ENCODE measurements at places on chromosomes 2 and 18.

- no peak for DNase-seq
Observed at GRCh38 chr2:36731941-36732672, 35.6 kb downstream of the VIT start.

DNA sequence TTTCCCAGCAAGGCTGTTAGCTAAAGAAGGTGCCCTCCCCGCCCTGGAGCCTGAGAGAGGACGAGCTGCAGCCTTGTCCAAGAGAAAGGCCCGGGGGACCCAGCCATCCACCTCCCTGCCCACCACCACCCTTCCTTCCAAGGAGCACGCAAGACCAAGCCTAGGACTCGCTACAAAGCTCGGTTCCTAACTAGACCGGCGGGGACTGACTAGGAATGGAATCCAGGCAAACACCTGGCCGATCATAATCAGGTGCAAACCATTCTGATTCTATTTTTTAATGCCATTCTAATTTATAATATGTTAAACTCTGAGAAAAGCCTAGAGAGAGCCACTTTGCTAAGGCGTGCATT is 19.7 kb upstream of the TUBB6 start:
- no peak for DNase-seq

DNA sequence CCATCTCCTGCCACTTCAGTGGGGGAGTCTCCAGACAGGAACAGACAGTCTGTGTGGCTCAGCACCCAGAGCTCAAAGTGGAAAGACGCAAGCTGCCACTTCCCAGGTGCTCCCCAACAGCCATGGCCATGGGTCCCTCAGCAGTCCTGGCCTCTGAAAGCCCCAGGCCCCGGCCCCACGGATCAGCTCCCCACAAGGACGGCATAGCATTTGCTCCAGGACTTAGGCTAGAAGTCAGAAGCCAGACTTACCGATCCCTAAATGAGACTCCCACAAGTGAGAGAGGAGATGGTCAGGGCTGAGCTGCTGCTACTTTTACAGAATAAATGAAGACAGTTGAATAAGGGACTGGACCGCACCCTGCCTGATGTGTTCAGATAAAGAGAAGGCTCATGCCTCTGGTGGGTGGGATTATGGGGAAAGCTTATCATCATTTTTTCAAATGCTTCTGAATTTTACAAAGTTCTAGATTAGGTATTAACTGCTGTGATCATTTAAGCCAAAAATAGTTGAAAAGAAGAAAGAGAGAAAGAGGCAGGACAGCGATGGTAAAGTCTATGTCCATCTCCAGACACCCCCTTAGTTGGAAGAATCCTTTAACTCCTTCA is 50.5 kb downstream of the ADD2 start:
- DNase-seq, result no peak

DNA sequence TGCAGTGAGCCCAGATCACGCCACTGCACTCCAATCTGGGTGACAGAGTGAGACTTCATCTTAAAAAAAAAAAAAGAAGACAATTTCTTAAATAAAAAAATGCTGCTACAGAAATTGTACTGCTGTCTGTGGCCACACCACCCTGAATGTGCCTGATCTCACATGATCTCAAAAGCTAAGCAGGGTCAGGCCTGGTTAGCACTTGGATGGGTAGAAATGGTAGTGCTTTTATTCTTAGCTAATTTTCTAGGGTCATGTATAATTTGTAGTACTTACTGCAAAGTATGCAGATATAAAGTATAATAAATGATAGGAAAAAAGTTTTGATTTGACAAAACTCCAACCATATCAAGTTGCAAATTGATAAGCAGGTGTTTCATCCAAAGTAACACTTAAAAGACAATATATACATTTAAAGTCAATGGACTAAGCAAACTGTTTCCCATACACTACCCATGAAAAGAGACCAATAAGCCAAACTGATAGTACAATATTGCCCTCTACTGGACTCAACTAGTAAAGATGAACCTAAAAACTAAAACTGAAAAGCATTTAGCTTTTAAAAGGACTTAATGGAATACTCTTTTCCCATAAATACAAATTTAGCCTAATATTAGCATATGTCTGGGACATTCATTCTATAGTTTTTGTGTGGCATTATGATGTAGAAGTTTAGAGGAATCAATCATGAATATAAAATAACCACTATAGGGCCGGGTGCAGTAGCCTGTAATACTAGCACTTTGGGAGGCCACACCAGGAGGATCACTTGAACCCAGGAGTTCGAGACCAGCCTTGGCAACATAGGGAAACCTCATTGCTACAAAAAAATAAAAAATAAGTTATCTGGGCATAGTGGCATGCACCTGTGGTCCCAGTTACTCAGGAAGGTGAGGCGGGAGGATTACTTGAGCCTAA is 18.6 kb upstream of the PEX13 start:
- peak; percentile 47 for DNase-seq

DNA sequence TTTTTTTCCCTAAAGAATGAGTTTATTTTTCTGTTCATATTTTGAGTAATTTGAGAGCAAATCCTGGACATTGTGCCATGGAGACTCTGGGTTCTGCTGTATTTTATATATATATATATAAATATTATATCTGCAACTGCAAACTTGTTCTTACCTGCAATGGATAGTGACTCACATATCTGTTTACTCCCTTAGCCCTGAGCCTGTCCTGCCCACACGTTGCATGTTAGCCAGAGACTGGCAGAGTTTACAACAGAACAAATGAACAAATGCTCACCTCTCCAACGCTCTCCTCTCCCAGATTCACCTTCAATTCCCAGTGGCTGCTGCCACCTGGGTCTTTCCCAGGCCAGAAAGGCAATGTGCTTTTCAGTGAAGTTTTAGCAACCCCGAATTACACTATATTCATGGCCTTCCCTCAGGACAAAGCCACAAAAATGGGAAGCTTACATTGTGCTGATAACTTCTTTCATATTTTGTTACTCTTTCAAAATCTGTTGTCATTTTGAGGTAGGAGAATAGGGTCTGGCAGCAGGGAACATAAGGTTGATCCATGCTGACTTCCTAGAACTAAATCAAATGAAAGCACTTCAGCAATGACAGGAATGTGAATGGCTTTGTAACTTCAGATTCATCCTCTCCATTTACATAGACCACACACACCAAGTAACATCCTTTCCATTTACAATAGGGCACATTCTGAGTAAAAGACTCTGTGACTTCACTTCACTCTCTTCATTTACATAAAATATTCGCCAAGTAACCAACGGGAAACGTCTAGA is 105.4 kb upstream of the FAM110C start:
- no peak for DNase-seq

DNA sequence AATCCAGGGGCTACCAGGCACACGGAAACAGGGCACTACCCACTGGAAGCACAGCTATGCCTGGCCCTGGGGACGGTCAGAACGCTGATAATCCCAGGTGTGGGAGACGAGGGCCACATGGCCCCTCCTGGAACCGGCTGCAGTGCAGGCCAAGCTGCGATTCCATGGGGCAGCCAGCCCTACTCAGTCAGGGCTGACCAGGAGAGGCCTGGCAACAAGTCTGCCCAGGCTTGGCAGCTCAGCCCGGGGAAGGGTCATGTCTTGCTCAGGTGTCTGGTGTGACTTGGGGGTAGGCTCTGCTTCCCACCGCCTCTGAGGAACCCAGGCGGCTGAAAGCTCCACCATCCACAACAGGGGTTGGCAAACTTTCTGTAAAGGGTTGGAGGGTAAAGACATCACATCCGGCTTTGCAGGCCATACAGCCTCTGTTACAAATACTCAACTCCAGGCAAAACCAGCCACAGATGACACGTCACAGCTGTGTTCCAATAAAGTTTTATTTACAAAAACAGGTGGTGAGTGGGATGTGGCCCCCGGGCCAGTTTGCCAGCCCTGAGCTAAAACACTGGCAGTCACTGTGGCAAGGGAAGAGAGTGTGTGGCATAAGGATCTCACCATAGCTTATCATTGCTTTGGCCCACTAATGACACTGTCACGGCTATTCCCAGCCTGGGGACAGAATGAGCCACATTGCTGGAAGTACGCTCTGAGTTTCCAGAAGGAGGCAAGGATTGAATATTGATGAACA is 85.2 kb downstream of the NDUFA10 start:
- no peak for DNase-seq

DNA sequence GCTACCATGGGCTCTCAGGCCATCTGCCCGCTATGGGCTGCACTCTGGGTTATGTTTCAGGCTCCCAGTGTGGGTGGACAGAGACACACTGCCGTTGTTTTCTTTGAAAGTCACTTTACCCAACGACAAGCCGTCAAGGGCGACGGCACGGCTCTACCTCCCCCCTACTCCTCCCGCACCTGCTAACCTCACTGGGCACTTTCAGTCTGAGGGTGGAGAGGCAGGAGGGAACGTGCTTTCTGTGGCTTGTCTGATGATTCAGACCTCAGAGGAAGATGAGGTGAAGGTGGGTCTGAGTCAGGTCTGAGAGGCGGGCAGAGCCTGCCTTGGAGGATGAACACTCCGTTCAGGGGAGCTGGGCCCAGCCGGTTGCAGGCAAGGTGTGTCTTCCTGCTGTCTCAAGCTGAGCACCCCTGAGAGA is 147.6 kb upstream of the HDAC4 start:
- no peak for DNase-seq

DNA sequence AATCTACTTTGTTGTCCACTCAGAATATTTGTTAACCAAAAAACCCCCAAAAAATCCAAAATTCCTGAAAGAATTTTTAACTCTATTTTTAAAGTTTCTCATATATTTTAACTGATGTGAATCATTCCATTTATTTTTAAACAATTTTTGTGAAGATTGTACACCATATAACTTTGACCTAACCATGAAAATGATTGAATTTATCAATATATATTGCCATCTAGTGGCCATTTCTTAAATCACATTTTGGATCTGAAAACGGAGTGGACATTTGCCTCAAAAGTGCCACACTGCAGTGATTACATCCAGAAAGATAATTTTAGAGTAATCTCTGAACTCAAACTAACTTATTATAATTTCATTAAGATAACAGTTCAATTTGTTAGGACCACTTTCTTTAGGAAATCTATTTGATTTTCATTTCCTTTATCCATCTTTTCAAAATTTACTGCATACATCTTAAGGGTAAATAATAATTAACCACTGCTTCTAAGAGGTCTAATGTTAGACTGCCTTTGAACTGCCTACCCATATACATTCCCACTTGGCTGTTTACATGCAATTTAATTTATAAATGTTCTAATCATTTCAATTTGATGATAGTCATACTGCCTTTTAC is 71.1 kb downstream of the DSC3 start:
- DNase-seq, result peak; percentile 32

- no peak for DNase-seq
Observed at GRCh38 chr2:236128321-236128720, 39.9 kb downstream of the GBX2 start.

DNA sequence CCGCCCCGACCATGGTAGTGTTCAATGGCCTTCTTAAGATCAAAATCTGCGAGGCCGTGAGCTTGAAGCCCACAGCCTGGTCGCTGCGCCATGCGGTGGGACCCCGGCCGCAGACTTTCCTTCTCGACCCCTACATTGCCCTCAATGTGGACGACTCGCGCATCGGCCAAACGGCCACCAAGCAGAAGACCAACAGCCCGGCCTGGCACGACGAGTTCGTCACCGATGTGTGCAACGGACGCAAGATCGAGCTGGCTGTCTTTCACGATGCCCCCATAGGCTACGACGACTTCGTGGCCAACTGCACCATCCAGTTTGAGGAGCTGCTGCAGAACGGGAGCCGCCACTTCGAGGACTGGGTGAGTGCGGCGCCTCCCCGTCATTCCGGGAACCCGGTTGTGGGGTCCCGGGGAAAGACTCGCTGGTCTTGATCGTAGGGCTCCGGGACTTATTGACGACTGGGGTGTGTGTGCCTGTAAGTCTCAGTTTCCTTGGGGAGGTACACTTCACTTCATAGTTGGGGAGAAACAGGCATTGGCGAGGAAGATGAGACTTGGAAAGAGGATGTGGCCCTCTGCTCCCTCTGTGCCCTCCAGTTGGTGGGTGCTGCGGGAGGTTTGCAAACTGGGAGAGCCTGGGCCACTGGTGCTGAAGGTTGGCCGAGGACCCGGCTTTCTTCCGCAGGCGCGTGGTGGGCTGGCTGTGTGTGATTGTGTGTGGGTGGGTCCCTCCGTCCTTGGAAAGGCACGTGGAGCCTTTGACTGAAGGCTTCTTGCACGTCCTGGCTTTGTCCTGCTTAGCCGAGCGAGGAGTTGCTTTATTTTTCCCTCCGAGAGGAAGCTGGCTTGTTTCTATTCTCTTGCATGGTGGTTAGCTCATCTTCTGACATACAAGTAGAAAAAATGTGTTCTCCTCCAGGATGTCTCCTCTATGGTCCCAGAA is 886 bp downstream of the PRKCE start:
- DNase-seq, result no peak

DNA sequence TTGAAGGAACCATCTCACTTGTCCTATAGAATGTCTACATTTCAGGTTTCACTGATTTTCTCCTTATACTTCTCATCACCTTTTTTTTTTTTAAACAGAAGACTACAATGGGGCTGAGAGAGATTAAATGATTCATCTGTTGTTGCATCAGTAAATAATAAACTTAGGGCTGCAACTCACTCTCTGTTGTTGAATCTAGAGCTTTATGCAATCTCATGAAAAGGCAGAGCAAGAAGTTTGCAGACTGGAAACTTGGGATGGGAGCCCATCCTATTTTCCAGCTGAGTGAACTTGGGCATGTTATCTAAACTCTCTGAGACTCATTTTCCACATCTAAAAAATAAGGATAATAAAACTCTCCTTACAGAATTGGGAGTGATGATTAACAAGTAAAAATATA is 58.4 kb downstream of the PDE1A start:
- DNase-seq, result no peak

DNA sequence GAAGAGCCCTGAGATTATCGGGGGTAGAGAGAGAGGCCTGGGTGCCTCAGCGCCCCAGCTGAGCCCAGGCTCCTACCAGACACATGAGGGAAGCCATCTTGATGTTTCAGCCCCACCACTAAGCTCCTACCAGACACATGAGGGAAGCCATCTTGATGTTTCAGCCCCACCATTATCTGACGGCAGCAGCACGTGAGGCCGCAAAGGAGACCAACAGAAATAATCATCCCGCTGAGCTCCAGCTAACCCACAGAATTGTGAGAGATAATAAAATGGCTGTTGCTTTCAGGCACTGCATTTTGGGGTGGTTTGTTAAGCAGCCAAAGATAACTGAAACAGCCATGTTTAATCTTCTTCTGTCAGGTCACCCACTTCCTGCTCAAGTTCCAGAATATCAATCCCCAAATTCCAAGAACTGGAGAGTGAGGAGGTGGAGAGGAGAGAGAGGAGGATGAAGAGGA is 29.3 kb upstream of the SOS1 start:
- no peak for DNase-seq

DNA sequence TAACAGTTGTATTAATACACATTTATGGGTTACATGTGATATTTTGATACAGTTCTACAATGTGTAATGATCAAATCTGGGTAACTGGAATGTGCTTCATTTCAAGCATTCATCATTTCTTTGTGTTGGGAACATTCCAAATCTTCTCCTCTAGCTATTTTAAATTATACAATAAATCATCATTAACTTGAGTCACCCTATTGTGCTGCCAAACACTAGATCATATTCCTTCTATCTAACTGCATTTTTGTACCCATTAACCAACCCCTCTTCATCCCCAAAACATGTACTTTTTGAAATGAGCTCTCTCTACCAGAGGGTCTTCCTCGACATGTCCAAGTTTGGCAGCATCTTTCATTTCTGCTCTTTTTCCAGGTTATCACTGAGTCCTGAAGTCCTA is 81.1 kb upstream of the TTC39C start:
- no peak for DNase-seq

Measured in NCI-H774 (cell line).